ENCODE measurements at places on chromosomes 1 and 21.

- no peak for DNase-seq
Observed at GRCh38 chr1:227315629-227316346, 2.5 kb downstream of the CDC42BPA start.

GRCh38 chr1:156740237-156740740 lies 599 bp downstream of the MRPL24 start:
- DNase-seq: no peak

GRCh38 chr1:27952147-27952546 lies 7.6 kb upstream of the XKR8 start:
- DNase-seq: no peak

DNA sequence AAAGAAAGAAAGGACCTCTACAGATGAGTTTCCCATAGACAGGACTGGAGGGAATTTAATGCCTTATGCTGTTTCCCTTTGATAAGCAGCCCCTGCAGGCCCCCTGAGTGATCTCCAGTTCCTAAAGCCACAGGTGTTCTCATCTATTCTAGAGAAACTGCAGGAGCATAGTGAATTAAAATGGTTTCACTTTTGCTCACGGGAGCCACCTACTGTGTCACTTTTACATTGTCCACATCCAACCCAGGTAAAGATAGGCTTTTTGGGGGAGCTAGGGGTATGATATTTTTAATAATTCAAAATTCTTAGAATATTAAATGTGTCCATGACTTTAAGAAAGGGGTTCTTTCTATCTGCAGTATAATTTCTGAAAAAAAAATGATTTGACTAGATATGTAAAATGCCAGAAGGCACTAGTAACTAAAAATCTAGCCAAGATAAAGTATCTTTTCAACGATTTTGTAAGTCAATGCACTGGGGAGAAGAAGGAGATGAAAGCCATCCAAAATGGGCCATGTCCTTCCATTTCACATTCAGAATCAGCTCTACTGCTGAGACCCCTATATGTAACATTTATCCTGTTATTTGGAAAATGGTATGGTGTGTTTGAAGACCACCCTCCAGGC lies 267.3 kb upstream of the DUSP10 start:
- no peak for DNase-seq

Measured in stimulated activated CD4-positive, alpha-beta T cell treated with anti-CD3 and anti-CD28 coated beads, Interleukin-1b, Interleukin-23, amount 100 ng/mL, for 1 hour (primary cell).